ENCODE measurements at places on chromosomes 3 and 15.
A peak's percentile ranks its signal among the peaks of the same experiment; 100 is the strongest.

- no peak for DNase-seq
Observed at GRCh38 chr3:129654131-129654530, 47.7 kb upstream of the PLXND1 start.

DNA sequence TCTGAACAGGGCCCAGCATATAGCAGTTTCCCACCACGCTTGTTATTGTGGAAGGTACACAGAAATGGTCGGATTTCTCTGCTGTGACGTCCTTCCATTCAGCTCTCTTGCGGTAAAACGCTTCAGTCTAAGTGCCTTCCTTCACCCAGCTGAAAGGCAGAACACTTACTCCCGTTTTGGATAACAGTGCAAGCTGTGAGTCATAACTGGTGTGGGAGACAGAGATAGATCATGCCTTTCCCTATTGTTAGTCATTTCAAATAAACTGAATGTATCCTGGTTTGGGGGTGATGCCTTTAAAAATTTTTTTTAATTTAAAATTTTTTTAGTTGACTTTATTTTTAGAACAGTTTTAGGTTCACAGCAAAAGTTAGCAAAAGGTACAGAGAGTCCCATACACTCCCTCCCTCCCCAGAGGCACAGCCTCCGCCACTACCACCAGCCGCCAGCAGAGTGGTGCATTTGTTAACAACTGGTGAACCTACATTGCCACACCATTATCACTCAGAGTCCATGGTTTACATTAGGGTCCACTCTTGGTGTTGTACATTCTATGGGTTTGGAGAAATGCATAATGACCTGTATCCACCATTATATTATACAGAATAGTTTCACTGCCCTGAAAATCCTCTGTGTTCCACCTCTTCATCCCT lies 94.9 kb upstream of the NSMCE3 start:
- DNase-seq = no peak

DNA sequence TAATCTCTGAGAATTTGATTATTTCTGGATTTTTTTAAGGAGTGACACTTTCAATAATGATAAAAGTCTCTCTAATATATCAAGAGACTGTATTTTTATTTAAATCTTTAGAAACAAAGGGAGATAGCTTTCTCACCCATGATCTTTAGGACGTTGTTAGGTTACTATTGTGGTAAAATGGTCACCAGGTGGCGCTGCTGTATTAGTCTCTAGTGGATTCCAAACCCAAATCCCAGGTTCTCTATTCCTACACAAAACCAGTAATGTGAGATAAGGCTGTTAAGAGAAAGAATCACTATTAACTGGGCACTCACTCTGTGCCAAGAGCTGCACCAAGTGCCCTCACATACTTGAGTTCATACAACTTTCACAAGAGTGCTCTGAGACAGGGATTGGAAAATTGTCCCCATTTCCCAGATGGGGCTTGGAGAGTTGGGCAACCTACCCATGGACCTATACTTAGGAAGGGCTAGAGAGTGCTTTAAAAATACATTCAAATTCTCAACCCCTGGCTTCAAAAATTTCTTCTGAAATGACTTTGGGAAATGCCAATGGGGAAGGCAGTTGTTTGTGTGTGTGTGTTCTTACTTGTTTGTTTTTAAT lies 593.4 kb upstream of the TGFBR2 start:
- DNase-seq = peak; percentile 10

DNA sequence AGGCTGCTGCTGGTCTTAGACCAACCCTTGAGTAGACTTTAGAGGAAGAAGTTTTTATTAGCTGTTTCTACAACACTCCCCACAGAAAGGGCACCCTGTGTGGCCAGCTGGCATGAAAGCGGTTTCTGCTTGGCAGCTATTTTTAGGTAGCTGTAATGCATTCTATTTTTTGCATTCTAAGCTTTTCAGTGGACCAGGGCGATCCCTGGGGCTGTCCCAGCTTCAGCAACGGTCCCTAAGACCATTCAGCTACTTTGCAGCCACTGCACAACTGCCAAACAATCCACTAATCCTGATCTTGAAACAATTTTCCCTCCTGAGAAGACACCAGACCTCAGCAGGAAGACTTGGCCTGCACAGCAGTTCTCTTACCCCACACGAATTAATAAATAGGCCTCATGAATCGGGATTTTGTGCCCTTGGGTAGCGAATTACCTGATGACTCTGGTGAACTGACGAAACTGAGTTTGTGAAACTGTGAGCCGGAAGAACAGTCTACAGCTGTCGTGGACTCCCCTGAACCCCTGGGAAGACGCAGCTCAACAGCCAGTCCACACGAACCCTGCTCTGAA lies 14.6 kb upstream of the TFRC start:
- DNase-seq = no peak

GRCh38 chr3:62378921-62379320 lies 5.6 kb upstream of the FEZF2 start:
- no peak for DNase-seq

All from amygdala (tissue), 56 donors.